ENCODE measurements at places on chromosomes 5 and 9. TPM values are rescaled to one million over a fixed set of nuclear protein-coding genes. Genes with fewer than 3 reads are reported as not detected.

Gene ZNF883
- total RNA-seq = 1.8 TPM

Gene GMCL2
- not detected for total RNA-seq

Gene ADGRD2
- total RNA-seq = not detected

Gene SLC6A7
- not detected for total RNA-seq

Gene PCDHA1
- not detected for total RNA-seq

Gene RFESD
- 0.16 TPM for total RNA-seq

Gene RAD50
- 8.6 TPM for total RNA-seq

Gene SETD9
- 15.7 TPM for total RNA-seq

Gene LCN15
- not detected for total RNA-seq

Gene SV2C
- total RNA-seq = not detected

Gene NRG2
- not detected for total RNA-seq

Gene SLC25A2
- total RNA-seq = not detected

Gene IL5
- total RNA-seq = not detected

Gene GFI1B
- not detected for total RNA-seq

Gene PTPN3
- 3.1 TPM for total RNA-seq

All from cardiac atrium fibroblast (primary cell).